ENCODE measurements at places on chromosomes 1 and 21. TPM values are rescaled to one million over a fixed set of nuclear protein-coding genes. Genes with fewer than 3 reads are reported as not detected.

The ATP1A2 gene
- total RNA-seq = 0.13 TPM

DNA sequence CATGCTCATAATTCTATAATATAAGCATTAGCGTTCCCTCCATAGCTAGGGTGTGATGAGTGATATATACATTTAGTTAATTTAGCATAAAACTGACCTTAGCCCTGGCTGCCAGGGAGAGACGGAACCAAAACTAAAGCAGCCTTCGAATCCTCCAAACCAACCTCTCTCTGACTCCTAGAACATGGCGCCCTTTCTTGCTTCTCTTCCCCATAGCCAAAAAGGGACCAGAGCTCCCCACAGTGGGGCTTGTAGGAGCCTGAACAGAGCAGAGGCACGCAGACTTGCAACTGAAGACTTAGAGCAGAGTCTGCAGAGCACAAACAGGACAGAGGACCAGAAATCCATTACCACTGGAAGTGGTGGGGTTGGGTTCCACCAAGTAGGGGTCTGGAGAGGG lies 17.7 kb downstream of the IRF2BP2 start:
- no peak for DNase-seq
- peaks cover 10% of the 10 kb centered on the region for H3K4me1 ChIP-seq
- H3K27me3 ChIP-seq = no peaks in the 10 kb centered on the region
- no peak overlapping the region for H3K4me3 ChIP-seq

DNA sequence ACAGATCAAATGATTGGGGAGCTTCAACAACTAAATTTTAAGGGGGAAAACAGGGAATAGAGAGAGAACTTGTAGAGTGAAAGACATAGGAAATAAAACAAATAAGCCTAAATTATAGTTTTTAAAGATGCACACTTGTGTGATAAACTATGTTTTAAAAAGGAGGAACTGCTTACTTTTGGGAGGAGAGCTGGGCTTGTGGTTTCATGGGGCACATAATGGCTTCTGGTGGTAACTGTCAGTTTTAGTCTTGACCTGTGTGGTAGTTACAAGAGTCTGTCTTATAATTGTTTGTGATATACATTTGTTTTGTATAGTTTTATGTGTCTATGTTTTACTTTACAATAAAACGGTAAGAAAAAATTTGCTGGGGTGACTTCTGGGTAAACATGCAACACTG lies 165.3 kb downstream of the COL24A1 start:
- no peak overlapping the region for H3K4me3 ChIP-seq
- H3K27me3 ChIP-seq = no peaks in the 10 kb centered on the region
- no peaks in the 10 kb centered on the region for H3K36me3 ChIP-seq
- H3K4me1 ChIP-seq = peaks cover 11% of the 10 kb centered on the region
- DNase-seq = no peak
- H3K27ac ChIP-seq = no peak overlapping the region

- H3K36me3 ChIP-seq = no peaks in the 10 kb centered on the region
- no peaks in the 10 kb centered on the region for H3K27me3 ChIP-seq
- H3K27ac ChIP-seq = no peak overlapping the region
- H3K4me1 ChIP-seq = no peaks in the 10 kb centered on the region
- no peak overlapping the region for H3K4me3 ChIP-seq
- DNase-seq = no peak
Measured at GRCh38 chr1:205672970-205673369, 7.3 kb downstream of the SLC45A3 start.

- peak; percentile 70 for DNase-seq
- no peaks in the 10 kb centered on the region for H3K27me3 ChIP-seq
- H3K27ac ChIP-seq = no peak overlapping the region
- H3K4me1 ChIP-seq = peaks cover 17% of the 10 kb centered on the region
Measured at GRCh38 chr1:5980314-5981008, 11.8 kb downstream of the NPHP4 start.

The TRIM17 gene
- not detected for total RNA-seq

GRCh38 chr1:180031664-180032063 lies 77.1 kb downstream of the CEP350 start:
- H3K36me3 ChIP-seq = peaks cover 18% of the 10 kb centered on the region
- DNase-seq = no peak
- H3K4me1 ChIP-seq = peaks cover 21% of the 10 kb centered on the region
- no peaks in the 10 kb centered on the region for H3K27me3 ChIP-seq

Measured in GM23248 (cell line).